HAP-1 (cell line): ENCODE measurements at places on chromosomes 3 and 15.

- DNase-seq, result no peak
Observed at GRCh38 chr15:29749365-29750086, 72.7 kb downstream of the TJP1 start.

DNA sequence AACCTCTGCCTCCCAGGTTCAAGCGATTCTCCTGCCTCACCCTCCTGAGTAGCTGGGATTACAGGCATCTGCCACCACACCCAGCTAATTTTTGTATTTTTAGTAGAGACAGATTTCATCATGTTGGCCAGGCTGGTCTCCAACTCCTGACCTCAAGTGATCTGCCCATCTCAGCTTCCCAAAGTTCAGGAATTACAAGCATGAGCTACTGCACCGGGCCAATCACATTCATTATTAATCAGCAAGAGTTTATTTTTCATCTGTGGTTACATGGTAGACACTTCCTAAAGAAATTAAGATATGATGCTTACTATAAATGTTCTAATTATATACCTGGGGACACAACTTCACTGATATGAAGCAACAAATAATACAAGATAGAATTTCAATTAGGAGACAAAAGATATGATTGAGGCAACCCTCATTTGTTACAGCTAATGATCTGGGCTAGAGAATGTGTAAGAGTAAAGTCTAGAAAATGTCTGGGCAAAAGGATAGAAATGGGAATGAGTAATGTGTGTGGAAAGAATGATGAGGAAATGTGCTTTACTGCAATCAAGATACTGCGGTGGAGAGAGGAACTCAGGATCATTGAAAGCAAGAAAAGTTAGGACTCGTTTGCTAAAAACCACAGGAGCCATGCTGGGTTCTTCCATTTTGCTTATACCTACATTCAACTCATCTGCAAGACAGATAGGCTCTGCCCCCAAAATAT is 366.8 kb downstream of the ZIC1 start:
- no peak for DNase-seq

GRCh38 chr3:138936741-138937689 is 9.9 kb downstream of the FOXL2 start:
- no peak for DNase-seq

DNA sequence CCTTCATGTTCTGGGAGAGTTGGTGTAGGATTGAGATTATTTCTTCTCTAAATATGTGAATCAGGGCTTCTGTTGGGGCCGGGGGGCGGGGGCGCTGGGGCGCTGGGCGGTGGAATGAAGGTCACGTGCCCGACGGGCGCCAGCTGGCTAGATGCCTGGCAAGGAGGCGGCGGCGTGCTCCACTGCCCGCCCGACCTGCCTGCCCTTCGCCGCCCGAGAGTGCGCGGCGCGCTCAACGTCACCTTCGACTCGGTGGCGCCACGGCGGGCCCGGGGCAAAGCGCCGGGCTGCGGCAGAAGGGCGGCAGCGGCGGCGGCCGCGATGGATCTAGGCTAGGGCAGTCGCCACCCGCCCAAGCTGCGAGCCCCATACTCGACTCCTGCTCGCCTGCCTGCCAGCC is 47.0 kb upstream of the LHFPL4 start:
- no peak for DNase-seq

DNA sequence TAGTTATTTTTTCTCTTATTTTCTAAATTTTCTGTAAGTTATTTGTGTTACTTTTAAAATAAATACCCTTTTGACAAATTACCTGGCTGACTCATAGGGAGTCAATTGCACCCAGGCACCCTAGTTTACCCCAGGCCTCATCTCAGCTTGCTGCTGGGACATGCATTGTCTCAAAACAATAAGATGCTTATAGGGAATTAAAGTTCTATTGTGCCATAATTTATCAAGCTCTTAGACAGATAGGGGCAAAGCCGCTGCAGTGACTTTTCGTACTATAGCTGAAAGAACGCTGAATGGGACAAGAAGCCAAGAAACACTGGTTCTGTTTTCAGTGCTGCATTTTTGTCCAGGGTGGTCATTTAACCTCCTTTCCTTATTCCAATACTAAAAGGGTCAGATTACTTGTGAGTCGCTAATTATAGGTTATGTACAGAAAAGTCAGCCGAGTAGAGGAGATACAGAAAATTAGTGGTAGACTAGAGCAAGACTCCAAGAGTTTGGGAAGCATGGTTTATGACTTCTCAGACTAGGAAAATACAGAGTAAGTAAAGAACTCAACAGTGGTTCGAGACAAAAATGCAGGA is 50.3 kb downstream of the EXD1 start:
- DNase-seq, result peak; percentile 49

- DNase-seq, result no peak
Observed at GRCh38 chr3:177330779-177331178, 133.5 kb upstream of the TBL1XR1 start.
